ENCODE measurements at places on chromosomes 4 and X. TPM values are rescaled to one million over a fixed set of nuclear protein-coding genes. Genes with fewer than 3 reads are reported as not detected.
A peak's percentile ranks its signal among the peaks of the same experiment; 100 is the strongest.

- no peak overlapping the region for H3K4me3 ChIP-seq
- H3K27me3 ChIP-seq = no peaks in the 10 kb centered on the region
- no peaks in the 10 kb centered on the region for H3K36me3 ChIP-seq
- no peaks in the 10 kb centered on the region for H3K4me1 ChIP-seq
- no peak for DNase-seq
- H3K27ac ChIP-seq = no peak overlapping the region
Observed at GRCh38 chr4:6368096-6368495, 98.4 kb downstream of the WFS1 start.

GRCh38 chr4:150960079-150960478, 55.0 kb downstream of the LRBA start:
- no peak overlapping the region for H3K27ac ChIP-seq
- no peak overlapping the region for H3K4me3 ChIP-seq
- no peaks in the 10 kb centered on the region for H3K36me3 ChIP-seq
- peaks cover 4% of the 10 kb centered on the region for H3K4me1 ChIP-seq

DNA sequence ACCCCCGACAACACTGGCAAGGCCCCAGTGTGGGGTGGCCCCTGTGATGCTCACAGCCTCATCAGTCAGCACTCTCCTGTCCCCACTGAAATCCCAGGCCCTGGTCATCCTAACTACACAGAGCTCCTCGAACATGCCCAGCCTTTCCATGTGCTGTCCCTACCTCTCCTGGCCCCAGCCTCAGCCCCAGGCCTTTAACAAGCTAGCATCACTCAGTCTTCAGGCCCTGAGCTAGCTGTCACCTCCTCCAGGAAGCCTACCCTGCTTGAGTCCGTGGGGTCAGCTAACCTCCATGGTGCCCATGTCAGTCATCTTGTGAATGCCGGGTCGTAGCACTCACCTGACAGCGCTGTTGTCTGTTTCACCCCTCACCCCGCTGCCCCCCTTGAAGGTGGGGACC, 25.6 kb upstream of the C4orf50 start:
- H3K27me3 ChIP-seq = no peaks in the 10 kb centered on the region
- H3K36me3 ChIP-seq = no peaks in the 10 kb centered on the region
- no peaks in the 10 kb centered on the region for H3K4me1 ChIP-seq

MTNR1A gene
- polyA plus RNA-seq = not detected

GRCh38 chr4:167779864-167780263, 312.5 kb upstream of the ANXA10 start:
- no peaks in the 10 kb centered on the region for H3K36me3 ChIP-seq
- H3K4me3 ChIP-seq = no peak overlapping the region
- no peaks in the 10 kb centered on the region for H3K4me1 ChIP-seq
- no peak for DNase-seq
- H3K27ac ChIP-seq = no peak overlapping the region
- no peaks in the 10 kb centered on the region for H3K27me3 ChIP-seq

DNA sequence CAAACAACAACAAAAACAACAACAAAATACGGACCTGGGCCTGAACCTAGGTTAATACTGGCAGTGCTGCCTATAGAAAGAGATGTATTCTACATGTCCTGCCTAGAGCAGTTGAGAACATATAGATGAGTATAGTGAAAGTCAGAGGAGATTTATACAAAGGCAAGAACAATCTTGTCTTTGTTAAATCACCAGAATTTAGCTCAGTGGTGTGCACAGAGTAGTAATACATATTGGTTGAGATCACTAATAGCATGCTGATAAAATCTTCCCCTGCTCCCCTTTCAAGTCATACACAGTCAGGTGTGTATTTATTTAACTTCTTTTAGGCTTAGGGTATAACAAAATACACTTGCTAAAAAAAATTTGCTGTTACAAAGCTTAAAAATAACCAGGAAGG, 247.8 kb downstream of the ADGRL3 start:
- DNase-seq = no peak
- H3K36me3 ChIP-seq = no peaks in the 10 kb centered on the region
- H3K4me1 ChIP-seq = no peaks in the 10 kb centered on the region
- H3K27me3 ChIP-seq = no peaks in the 10 kb centered on the region

DNA sequence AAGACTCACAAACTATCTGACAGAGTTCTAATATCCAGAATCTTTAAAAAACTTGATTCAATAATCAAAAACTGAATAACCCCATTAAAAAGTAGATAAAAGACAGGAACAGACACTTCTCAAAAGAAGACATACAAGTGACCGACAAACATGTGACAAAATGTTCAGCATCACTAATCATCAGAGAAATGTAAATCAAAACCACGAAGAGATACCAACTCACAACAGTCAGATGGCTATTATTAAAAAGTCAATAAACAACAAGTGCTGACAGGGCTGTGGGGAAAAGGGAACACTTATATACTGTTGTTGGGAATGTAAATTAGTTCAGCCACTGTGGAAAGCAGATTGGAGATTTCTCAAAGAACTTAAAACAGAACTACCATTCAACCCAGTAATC, 138.1 kb upstream of the RASGEF1B start:
- no peaks in the 10 kb centered on the region for H3K36me3 ChIP-seq
- DNase-seq = no peak
- H3K27me3 ChIP-seq = no peaks in the 10 kb centered on the region

MAGEB18 gene
- not detected for polyA plus RNA-seq

- H3K27me3 ChIP-seq = no peaks in the 10 kb centered on the region
- H3K36me3 ChIP-seq = no peaks in the 10 kb centered on the region
- no peak overlapping the region for H3K4me3 ChIP-seq
- H3K4me1 ChIP-seq = no peaks in the 10 kb centered on the region
- DNase-seq = no peak
Observed at GRCh38 chr4:151679231-151679630, 81.6 kb downstream of the GATB start.

PRR32 gene
- polyA plus RNA-seq = not detected

DCUN1D4 gene
- polyA plus RNA-seq = 13.5 TPM

- no peak overlapping the region for H3K27ac ChIP-seq
- DNase-seq = no peak
- no peaks in the 10 kb centered on the region for H3K27me3 ChIP-seq
- H3K4me3 ChIP-seq = no peak overlapping the region
- H3K36me3 ChIP-seq = no peaks in the 10 kb centered on the region
Observed at GRCh38 chrX:64850371-64851082, 125.7 kb downstream of the ZC4H2 start.

CXCL6 gene
- not detected for polyA plus RNA-seq

DNA sequence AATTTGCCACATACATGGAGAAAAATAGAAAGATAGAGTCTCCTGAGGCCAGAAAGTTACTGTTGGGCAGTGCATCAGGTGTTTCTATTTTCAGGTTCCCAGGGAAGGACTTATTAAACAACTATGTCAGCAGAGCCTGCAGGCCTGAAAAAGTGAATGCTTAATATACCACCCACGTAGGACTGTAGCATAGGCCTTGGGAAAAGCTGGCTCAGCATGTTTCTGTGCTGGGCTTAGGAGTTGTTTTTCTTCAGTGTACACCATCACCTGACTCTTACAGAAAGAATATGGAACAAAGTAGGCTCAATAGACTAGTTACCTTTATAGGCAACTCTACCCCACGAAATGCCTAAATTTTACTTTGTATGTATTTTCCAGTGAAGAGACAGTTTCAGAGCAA, 1385.9 kb downstream of the FAM133A start:
- DNase-seq = no peak
- no peaks in the 10 kb centered on the region for H3K4me1 ChIP-seq
- H3K27ac ChIP-seq = no peak overlapping the region
- no peaks in the 10 kb centered on the region for H3K36me3 ChIP-seq

- no peak overlapping the region for H3K27ac ChIP-seq
- no peaks in the 10 kb centered on the region for H3K4me1 ChIP-seq
- H3K36me3 ChIP-seq = no peaks in the 10 kb centered on the region
- no peaks in the 10 kb centered on the region for H3K27me3 ChIP-seq
- H3K4me3 ChIP-seq = no peak overlapping the region
Observed at GRCh38 chrX:48649102-48649501, 34.5 kb upstream of the WAS start.

GRCh38 chrX:23883737-23884354, 23.9 kb downstream of the APOO start:
- no peak overlapping the region for H3K27ac ChIP-seq
- no peak overlapping the region for H3K4me3 ChIP-seq
- no peaks in the 10 kb centered on the region for H3K27me3 ChIP-seq
- H3K4me1 ChIP-seq = no peaks in the 10 kb centered on the region
- H3K36me3 ChIP-seq = no peaks in the 10 kb centered on the region

HMX1 gene
- polyA plus RNA-seq = not detected

NPNT gene
- polyA plus RNA-seq = not detected

AMTN gene
- polyA plus RNA-seq = not detected

DNA sequence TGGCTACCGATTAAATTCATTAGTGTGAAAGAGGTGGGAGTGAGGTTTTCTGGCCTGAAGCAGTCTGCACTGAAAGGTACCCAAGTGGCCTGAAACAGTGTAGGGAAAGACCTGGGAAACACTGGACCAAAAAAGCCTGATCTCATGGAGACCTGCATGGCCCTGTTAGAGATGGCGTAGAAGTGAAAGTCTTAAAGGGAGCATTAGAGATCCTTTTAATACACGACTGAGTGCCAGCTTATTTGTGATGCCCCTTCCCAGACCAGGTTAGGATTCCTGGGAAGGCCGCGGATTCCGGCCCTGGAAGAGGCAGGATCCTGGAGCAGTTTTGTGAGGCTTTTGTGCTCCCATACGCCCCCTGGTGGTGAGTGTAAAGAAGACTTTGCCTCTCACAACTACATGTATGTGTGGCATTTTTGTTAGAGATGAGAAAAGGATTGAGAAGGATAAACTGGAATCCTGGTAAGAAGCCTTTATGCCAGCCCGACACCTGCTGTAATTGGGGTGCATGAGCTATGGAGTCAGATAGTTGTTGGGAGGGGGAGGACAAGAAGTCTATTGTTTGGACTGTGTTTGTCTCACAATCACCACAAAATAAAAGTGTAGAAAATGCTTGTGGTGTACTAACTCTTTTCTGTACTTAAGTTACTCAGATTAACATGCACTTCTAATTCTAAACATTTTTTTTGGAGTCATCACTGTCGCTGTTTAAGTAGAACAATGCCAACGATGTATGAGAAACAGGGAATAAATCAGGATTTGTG, 54.0 kb downstream of the JADE1 start:
- H3K36me3 ChIP-seq = peaks cover 7% of the 10 kb centered on the region
- no peak overlapping the region for H3K4me3 ChIP-seq
- peak; percentile 59 for DNase-seq
- H3K27me3 ChIP-seq = no peaks in the 10 kb centered on the region
- H3K4me1 ChIP-seq = peaks cover 29% of the 10 kb centered on the region

CYSLTR1 gene
- polyA plus RNA-seq = 26.9 TPM

FAT1 gene
- polyA plus RNA-seq = not detected

GRCh38 chrX:57900975-57901374, 9.3 kb downstream of the ZXDA start:
- no peaks in the 10 kb centered on the region for H3K36me3 ChIP-seq
- H3K27ac ChIP-seq = no peak overlapping the region
- H3K4me1 ChIP-seq = peaks cover 3% of the 10 kb centered on the region
- H3K4me3 ChIP-seq = no peak overlapping the region
- H3K27me3 ChIP-seq = no peaks in the 10 kb centered on the region

ADH1A gene
- polyA plus RNA-seq = not detected

- no peak overlapping the region for H3K27ac ChIP-seq
- H3K27me3 ChIP-seq = no peaks in the 10 kb centered on the region
- no peaks in the 10 kb centered on the region for H3K4me1 ChIP-seq
Observed at GRCh38 chr4:164779811-164780216, 25.9 kb downstream of the SMIM31 start.

- no peaks in the 10 kb centered on the region for H3K36me3 ChIP-seq
- H3K27ac ChIP-seq = no peak overlapping the region
- H3K4me1 ChIP-seq = no peaks in the 10 kb centered on the region
- no peaks in the 10 kb centered on the region for H3K27me3 ChIP-seq
- no peak for DNase-seq
Observed at GRCh38 chr4:8331575-8331955, 62.0 kb downstream of the HTRA3 start.

DNA sequence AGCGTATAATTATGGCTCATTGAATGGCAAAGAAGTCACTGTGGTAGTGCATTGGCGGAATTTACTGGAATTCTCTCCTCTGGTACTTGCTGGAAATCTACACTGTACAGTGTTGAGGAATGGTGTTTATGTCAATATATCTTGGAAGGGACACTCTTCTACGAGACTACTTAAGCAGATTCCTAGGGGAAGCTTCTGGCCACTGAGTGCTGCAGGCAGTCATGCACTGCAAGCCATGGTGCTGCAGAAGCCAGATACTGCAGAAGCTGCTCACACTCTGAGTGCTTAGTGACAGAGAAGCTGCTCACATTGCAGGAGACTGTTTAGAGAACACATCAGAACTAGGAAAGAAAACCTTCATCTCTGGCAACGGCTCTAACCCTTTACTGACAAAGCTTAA, 725.0 kb downstream of the CCSER1 start:
- H3K27ac ChIP-seq = no peak overlapping the region
- no peak for DNase-seq
- no peaks in the 10 kb centered on the region for H3K27me3 ChIP-seq
- no peaks in the 10 kb centered on the region for H3K36me3 ChIP-seq
- H3K4me3 ChIP-seq = no peak overlapping the region

Measured in CD4-positive, alpha-beta memory T cell (primary cell).